Stimulated activated CD8-positive, alpha-beta memory T cell treated with anti-CD3 and anti-CD28 coated beads, Interleukin-7, amount 100 ng/mL, for 48 hours (primary cell): ENCODE measurements at places on chromosomes 2 and 18.
A peak's percentile ranks its signal among the peaks of the same experiment; 100 is the strongest.

- DNase-seq: no peak
Measured at GRCh38 chr2:20107776-20108175, 56.3 kb upstream of the LAPTM4A start.

DNA sequence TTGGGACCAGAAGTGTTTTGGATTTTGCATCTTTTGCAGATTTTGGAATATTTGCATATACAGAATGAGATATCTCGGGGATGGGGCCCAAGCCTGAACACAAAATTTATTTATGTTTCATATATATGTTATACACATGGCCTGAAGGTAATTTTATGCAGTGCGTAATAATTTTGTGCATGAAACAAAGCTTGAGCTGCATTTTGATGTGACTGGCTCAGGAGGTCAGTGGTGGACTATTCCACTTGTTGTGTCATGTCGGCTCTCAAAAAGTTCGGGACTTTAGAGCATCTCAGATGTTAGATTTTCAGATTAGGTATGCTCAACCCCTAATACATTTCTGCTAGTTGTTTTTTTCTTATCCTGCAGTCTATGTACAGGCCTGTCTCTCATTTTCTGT lies 145.4 kb downstream of the FAM210A start:
- DNase-seq: no peak

GRCh38 chr2:9983401-9984216 lies 32.1 kb downstream of the GRHL1 start:
- DNase-seq: no peak

GRCh38 chr2:95074663-95075439 lies 46.8 kb downstream of the MRPS5 start:
- DNase-seq: no peak

GRCh38 chr2:85886141-85886540 lies 2.6 kb downstream of the ST3GAL5 start:
- DNase-seq: no peak

GRCh38 chr2:68429311-68429826 lies 37.7 kb downstream of the FBXO48 start:
- DNase-seq: no peak

- no peak for DNase-seq
Measured at GRCh38 chr2:13056259-13056843, 339.6 kb downstream of the TRIB2 start.

DNA sequence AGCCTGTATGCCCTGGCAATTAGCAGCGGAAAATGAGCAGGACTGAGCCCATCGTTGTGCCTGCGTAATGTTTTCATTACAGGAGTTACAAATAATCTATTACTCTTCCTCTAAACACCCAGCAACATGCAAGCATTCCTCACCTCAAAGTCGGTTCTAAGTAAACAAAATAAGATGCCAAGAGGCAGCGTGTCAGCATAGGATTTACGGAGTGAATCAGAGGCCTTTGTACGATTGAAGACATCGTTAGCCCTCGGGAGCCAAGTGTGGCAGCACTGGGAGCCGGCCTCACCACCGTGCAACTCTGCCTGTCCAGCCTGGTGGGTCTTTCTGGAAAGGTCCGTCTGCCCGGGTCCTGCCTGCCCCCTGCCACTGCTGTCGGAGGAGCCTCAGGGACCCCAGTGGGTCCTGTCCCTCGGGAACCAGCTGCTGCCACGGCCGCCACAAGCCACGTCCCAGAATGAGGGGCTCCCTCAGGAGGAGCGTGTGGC lies 80.1 kb upstream of the CTDP1 start:
- DNase-seq: no peak

DNA sequence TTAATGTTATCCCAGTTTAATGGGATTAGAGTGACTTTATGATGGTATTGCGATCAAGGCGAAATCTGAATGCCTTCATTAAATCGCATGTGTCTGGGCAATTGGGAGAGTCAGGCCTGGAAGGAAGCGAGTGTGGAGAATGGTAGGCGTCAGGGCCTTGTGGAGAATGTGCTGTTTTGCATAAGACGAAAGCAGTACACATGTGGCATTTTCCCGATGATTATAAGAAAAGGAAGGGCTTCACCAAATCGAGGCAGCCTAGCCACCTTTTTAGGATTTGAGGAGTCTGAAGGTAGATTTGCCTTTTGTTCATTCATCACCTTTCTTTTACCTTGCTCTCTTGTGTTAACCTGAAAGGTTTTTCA lies 1.0 kb downstream of the ZNF532 start:
- no peak for DNase-seq

DNA sequence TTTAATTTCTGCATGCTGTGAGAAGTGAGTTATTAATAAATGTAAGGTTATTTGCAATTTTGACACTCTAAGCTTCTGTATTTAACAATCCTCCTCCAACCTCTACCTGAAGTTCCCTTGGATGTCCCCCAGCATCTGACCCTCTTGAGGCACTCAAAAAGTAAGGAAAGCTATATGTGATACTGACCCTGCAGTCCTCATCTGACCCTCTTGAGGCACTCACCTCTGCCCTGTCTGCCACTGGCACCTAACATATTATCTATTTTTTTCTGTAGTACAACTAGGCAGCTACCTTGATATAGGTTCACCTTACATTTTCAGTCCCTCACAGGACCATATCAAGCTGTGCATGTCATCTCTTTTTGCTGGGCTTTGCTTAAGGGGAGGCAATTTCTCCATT lies 583.4 kb upstream of the PKDCC start:
- DNase-seq: no peak

DNA sequence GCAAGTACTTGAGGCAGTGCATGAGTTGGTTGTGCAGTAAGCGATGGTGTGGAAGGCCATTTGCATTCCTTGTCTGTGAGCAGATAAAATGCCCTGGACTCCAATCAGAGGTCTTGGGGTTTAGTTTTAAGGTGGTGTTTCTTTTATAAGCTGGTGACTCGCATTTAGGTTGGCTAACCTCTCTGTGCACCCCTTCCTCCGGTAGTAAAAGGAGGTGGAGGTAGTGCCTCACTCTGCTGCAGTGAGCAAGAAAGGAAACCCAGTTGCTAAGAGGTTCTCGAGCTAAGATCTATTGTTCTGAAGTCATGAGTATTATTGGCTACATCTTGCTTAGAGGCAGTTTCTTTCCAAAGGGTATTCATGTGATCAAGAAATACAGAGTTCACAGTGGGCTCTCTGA lies 74.3 kb upstream of the EML6 start:
- DNase-seq: no peak

DNA sequence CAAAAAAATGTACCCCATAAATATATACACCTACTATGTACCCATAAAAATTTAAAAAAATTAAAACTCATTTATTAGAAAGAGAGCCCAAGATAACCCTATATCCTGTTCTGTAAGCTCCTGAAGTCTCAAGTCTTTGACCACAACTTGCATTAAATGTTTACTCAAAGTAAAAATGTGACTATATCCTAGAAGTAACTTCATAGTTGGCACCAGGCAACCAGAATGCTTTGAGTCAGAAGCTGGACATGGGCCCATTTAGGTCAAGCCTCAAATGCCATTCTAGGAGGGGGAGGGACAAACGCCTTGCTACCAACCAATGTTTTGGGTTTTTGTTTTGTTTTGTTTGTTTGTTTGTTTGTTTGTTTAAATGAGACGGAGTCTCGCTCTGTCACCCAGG lies 9.3 kb upstream of the TBC1D8 start:
- DNase-seq: no peak

DNA sequence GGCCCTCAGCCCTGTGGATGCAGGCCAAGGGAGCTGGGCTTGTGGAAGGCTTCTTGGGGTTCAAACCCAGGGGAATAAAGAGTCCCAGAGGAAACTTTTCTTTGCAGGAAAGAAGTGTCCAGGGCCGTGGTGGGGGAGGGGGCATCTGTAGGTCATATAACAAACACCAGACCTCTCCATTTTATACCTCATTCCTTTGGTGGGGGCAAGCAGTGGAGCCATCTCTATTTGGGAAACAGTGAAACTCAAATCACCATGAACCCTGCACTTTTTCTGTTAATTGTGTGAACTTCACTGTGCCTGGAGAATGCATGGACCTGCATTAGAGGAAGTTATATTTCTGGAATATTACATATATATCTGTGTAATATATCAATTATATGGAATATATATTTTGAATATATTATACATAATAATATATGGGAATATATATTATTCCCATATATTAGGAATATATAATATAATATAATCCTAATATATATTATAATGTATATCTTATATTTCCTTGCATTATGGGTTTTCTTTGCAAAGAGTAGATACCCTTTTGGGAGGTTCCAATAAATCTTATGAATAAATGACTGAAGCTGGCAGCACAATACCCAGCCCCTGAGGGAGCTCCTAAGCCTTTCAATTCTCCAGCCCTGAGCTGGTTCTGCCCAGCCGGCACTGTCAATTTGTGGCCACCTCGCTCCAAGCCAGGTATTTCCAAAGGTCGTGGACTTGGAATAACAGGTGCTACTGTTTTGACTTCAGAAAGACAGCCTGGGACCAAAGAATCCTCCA lies 97.7 kb upstream of the PKDCC start:
- DNase-seq: no peak

DNA sequence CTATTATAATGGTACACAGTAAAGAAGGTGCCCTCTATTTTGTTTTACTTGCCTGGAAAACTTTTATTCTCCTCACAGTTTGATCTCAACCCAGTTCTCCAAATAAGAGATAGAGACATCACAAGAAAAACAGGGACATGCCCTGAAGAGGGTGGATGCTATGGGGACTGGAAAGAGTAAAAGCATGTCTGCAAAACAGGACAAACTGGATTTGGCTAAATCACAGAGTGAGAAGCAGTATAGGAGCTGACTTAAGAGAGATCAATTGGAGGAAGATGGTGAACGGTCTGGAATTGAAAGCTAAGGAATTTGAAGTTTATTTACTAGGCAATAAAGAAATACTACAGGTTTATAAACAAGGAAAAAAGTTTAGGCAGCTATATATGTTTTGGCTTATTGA lies 33.0 kb downstream of the SP140L start:
- DNase-seq: no peak

GRCh38 chr2:96556441-96557330 lies 20.1 kb downstream of the ARID5A start:
- DNase-seq: peak; percentile 34

DNA sequence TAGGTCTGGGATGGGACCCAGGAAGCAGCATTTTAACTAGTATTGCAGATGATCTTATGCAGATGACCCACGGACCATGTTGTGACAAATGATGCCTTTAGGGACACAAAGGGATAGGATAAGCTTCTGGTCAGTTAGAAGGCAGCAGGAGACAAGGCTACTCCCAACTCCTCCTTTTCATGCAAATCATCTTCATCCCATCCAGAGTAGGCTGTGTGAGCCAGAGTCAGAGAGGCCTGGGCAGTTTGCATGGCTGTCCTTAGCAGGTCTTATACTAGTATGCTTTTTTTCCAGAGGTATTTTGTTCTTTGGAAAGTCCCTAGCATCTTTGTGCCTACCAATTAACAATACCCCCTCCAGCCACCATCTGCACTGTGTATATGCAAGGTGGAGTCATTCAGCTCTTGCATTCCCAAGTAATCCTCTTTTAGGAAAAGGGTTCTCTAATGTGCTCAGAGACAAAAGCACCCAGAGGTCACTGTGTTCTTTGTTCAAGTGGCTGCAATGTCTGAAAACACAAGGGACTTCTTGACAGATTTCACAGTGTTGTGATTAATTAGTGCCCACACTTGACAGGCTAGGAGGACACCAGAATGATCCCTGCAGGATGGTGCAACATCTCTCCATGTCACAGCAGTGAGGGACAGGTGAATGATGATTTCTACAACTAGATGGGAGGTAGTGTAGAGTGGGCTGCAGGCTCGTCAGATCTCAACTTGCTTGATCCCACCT lies 225.8 kb downstream of the NCKAP5 start:
- DNase-seq: no peak

- DNase-seq: no peak
Measured at GRCh38 chr18:7038330-7038851, 79.2 kb downstream of the LAMA1 start.

DNA sequence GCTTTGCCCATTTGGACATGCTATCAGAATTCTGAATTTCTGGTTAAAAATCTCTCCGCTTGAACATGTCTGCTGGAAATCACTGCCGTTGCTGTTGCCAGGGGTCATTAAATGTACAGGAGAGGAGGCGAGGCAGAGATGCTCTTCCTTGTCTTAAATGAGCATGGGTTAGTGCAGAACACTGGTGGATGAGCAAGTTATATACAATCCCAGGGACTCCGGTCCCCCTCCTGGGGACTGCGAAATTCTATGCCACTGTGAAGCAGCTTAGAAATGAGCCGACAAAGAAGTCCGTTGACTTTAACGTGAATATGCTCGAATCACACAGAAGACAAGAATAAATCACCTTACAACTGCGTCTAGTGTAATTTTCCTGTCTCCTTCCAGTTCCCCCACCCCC lies 95.1 kb upstream of the KLHL14 start:
- DNase-seq: no peak

GRCh38 chr2:230925879-230926765 lies 1.1 kb upstream of the GPR55 start:
- DNase-seq: no peak
